ENCODE measurements at places on chromosomes 6 and 20.

GRCh38 chr6:110646951-110647910, 168.0 kb downstream of the CDK19 start:
- DNase-seq: no peak

DNA sequence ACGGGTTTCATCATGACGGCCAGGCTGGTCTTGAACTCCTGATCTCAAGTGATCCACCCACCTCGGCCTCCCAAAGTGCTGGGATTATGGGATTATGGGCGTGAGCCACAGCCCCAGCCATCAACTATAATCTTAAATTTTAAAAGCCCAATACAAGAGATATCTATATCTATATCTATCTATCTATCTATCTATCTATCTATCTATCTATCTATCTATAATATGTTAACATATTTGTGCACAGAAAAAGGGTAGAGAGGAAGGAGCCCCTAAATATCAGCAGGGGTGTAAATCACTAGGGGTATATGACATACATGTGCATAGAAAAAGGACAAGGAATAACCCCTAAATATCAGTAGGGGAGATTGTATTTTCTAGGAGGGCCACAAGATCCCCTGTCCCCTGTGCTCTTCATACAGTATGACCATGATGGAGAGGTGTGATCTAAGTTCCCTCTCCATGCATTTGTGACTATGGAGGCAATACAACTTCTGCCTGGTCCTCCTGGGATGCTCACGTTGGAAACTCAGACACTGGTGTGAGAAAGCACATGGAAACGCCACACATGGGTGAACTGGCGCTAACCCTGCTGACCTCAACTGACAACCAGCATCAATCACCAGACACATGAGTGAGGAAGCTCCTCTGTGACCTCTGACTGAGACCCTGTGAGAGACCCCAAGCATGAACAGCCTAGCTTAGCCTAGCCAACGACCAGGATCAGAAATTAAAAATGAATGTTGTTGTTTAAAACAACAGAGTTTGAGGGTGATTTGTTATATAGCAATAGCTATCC, 1.2 kb upstream of the SPATS1 start:
- no peak for DNase-seq

DNA sequence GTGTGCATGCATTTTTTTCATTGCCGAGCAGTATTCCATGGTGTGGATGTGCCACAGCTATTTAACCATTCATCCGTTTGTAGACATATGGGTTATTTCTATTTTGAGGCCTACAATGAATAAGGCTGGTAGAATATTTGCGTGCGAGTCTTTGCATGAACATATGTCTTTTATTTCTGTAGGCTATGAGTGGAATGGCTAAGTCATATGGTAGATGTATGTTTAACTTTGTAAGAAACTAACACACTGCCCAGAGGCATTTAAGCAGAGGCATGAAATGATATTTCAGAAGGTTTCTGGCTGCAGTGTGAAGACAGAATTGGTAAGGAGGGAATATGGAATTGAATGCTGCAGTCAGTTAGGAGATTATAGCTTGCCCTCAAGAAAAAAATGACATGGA, 457.4 kb upstream of the CDH4 start:
- DNase-seq: no peak

DNA sequence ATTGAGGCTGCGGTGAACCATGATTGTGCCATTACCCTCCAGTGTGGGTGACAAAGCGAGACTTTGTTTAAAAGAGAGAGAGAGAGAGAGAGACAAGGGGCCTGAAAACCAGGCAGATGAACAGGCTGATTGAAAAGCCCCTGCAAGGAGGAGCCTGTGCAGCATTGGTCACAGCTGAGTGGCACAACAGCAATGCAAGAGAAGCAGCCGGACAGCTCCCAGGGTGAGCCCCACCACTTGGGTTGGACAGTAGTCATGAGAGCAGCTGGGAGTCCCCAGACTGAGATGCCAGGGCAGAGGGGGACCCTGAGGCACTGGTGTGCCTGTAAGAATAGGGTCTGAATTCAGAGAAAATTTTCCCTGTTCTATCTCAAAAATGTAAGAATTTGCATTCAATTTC, 10.2 kb downstream of the DNPH1 start:
- no peak for DNase-seq

- no peak for DNase-seq
These were observed 663.4 kb upstream of the DEFB115 start for GRCh38 chr20:30594112-30594511.

GRCh38 chr6:124823240-124824111, 138.8 kb upstream of the RNF217 start:
- no peak for DNase-seq

DNA sequence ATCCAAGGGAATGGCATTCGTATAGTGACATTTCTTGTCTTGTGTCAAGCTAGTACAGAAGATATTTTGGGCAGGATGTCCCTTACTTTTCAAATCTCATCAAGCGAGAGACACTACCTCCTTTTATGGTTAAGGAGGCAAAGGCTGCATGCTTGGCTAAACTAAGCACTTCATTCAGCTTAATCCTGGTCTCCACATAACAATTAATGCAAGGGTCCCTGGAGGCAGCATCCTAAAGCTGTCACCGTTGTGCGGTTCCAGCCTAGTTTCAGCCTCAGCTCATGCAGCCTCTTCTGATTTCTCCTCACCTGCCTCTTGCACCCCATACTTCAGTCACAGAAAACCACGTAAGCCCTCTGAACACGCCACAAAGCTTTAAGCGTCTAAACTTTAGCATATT, 67.1 kb upstream of the SLC22A23 start:
- DNase-seq: no peak

DNA sequence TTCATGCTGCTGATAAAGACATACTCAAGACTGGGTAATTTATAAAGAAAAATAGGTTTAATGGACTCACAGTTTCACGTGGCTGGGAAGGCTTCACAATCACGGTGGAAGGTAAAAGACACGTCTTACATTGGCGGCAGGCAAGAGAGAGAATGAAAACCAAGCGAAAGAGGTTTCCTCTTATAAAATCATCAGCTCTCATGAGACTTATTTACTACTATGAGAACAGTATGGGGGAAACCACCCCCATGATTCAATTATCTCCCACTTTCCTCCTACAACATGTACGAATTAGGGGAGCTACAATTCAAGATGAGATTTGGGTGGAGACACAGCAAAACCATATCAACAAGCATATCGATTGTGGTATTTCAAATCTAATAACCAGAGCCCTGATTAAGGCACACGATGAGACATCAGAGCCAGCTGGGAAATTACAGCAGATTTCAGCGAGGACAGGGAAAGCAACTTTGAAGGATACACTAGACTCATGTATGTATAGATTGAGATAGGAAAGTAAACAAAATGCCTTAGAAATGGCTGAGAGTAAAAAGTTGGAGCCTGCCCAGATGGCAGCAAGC, 129.8 kb upstream of the GJE1 start:
- no peak for DNase-seq

DNA sequence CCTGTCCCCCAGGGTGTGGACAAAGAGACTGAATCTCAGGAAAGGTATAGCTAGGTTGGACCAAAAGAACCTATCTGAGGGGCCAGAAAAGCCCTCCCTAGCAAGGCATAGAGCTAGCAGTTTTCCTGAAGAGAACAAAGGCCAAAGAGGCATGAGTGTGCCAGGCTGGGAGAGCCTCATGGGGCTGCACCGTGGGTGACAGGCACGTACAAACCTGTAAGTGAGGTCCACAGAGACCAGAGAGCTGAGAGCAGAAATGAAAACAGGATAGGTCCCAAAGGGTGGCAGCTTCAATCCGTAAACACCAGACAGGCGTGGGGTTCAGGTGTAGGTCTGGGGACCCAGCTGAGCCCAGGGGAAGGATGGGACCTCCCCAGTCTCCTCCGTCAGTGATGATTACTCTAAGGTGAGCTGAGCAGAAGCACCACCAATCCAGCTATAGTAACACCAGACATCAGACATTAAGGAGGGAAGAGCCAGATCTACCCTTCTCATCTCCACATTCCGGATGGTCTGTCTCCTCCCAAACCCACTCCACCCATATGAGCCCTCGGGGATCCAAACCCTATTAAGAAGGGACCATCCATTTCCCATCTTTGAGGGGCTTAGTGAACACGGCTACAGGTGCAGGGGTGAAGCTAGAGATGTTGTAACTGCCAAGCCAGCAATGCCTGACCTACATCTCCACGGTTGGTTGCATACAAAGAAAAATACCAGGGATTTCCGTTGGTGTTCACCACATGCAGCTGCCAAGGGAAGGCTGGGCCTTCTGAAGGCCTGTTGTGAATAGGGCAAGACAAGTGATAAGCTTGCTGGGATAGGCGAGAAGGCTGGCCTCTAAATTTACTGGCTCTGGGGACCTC, 38.3 kb downstream of the BCL2L1 start:
- no peak for DNase-seq

- no peak for DNase-seq
These were observed 650.6 kb upstream of the ARID1B start for GRCh38 chr6:156126535-156126934.

DNA sequence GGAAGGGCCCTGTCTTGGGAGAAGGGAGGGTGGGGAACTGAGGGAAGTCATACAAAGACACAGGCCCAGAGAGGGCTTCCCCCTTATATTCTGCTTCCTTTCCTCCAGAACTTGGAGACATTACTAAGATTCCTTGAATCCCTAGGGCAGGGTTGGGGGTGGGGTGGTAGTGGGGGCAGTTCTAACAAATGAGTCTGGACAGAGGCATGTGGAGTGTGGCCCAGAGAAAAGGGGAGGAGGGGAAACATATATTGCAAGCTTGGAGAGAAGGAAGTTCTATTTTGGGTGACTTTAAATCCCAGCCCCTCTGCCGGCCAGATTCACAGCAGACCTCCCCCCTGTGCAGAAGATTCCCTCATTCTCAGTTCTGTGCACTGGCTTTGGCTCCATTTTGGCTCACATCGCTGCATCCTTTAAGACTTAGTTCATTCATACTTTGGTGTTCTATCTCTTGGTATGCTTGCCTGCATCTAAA, 43.7 kb downstream of the DAAM2 start:
- DNase-seq: no peak

GRCh38 chr6:154933181-154933827, 61.8 kb upstream of the TIAM2 start:
- no peak for DNase-seq

- DNase-seq: no peak
These were observed 511.8 kb upstream of the ID4 start for GRCh38 chr6:19325335-19325789.

DNA sequence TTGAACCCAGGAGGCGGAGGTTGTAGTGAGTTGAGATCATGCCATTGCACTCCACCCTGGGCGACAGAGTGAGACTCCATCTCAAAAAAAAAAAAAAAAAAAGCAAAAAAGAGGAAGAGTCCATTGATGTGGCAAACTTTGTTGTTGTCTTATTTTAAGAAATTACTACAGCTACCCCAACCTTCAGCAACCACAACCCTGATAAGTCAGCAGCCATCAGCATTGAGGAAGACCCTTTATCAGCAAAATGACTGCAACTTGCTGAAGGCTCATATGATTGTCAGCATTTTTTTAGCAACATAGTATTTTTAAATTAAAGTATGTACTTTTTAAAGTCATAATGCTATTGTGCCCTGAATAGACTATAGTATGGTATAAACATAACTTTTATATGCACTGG, 48.8 kb downstream of the ZFP64 start:
- DNase-seq: no peak

GRCh38 chr6:112188906-112189305, 65.5 kb downstream of the LAMA4 start:
- DNase-seq: no peak

- DNase-seq: no peak
These were observed 41.9 kb upstream of the FERMT1 start for GRCh38 chr20:6164421-6165341.

DNA sequence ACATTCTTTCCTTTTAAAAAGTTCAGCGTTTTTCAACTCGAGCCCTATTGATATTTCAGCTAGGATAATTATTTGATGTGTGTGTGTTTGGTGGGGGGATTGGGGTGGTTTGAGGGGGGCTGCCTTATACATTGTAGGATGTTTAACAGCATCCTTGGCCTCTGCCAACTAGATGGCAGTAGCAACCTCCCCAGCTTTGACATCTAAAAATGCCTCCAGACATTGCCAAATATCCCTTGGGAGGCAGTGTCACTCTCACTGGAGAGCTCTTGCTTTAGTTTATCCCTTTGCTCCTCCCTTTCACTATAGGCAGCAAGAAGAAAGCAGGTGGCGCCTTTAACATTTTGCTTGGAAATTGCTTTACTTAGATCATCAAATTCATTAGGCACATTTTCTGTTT, 14.6 kb upstream of the TP53TG5 start:
- DNase-seq: no peak

- DNase-seq: no peak
These were observed 354.2 kb upstream of the SULF2 start for GRCh38 chr20:48139262-48140041.

- no peak for DNase-seq
These were observed 128.2 kb downstream of the EDN3 start for GRCh38 chr20:59428441-59429205.

- no peak for DNase-seq
These were observed 7.7 kb upstream of the CD109 start for GRCh38 chr6:73688351-73688750.

- no peak for DNase-seq
These were observed 107.1 kb downstream of the DST start for GRCh38 chr6:56535626-56536025.

DNA sequence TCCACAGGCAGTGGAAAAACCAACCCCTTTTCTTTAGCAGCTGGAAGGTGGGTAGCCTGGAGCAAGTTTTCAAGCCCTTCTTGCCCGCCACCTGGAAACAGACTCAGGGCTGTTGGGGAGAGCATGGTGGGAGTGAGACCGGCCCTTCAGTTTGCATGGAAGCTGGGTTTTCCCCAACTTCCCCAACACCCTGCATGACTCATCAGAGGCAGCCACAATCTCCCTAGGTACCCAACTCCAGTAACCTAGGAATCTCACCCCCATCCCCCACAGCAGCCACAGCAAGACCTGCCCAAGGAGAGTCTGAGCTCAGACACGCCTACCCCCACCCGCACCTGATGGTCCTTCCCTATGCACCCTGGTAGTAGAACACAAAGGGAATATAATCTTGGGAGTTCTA, 86.3 kb upstream of the IRAK1BP1 start:
- DNase-seq: no peak

DNA sequence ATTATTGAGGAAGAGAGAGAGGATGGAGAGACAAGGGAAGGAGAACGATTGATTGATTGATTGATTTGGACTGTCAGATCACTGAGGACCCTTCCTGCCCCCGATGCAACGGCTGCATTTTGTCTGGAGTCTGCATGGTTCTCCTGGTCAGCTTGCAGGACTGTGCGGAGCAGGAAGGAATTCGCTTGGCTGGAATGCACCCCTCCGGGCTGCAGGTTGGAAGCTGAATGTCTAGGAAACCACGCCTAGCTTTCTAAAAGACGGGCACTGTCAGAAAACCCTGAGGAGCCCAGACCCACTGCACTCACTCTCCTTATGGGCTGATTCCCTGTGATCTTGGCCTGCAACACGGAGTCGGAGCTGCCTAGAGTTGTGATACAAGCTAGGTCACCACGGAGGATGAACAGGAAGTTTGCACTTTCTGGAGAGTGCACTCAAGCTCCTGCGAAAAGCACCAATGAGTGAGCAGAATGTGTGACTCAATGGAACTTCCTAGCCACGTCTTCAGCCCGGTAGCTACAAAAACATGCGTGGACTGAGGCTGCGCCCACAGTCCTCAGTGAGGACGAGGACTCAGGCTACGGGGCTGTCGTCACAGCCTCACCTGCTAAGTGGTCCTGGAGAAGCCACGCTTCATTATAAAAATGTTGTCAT, 14.4 kb downstream of the DACT2 start:
- no peak for DNase-seq

GRCh38 chr6:160253714-160254113, 4.9 kb downstream of the SLC22A2 start:
- no peak for DNase-seq

- no peak for DNase-seq
These were observed 308.5 kb downstream of the CLIC5 start for GRCh38 chr6:45707176-45707575.

- DNase-seq: no peak
These were observed 969.1 kb upstream of the DEFB115 start for GRCh38 chr20:30288346-30288745.
